Uterus (tissue), 4 donors: ENCODE measurements at places on chromosomes 4 and X. TPM values are rescaled to one million over a fixed set of nuclear protein-coding genes. Genes with fewer than 3 reads are reported as not detected.

The GABRB1 gene
- total RNA-seq = 1.2 TPM

The SLC49A3 gene
- total RNA-seq = 12.6 TPM

The SPANXN4 gene
- not detected for total RNA-seq

The AFM gene
- total RNA-seq = not detected

The CXCL3 gene
- 0.62 TPM for total RNA-seq

The PLS3 gene
- total RNA-seq = 197 TPM

The RHOXF1 gene
- total RNA-seq = 0.82 TPM

The UGT2B17 gene
- total RNA-seq = not detected

The HSFX3 gene
- total RNA-seq = not detected

The BRS3 gene
- total RNA-seq = not detected

The CT83 gene
- not detected for total RNA-seq

The CDS1 gene
- total RNA-seq = not detected

The GAGE12J gene
- total RNA-seq = not detected

The EVC gene
- total RNA-seq = 37.9 TPM

The ADH1B gene
- total RNA-seq = 6.7 TPM

DNA sequence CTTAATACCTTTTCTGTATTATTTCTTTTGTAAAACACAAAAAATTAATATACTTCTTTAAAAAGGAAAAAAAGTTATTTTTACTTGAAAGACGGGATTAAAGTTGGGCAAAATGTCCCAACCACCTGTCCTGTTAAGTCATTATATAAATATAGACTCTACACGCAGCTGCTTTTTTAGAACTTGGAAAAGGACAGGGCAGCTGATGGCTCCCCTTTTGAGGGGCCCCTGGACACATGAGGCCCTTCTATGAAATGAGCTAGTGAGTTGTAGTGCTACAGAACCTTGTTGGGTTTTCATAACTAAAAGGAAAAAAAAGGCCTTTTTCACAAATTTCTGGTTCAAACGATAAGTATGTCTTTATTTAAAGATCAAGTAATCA lies 600 bp upstream of the BEX2 start:
- no peak for DNase-seq

DNA sequence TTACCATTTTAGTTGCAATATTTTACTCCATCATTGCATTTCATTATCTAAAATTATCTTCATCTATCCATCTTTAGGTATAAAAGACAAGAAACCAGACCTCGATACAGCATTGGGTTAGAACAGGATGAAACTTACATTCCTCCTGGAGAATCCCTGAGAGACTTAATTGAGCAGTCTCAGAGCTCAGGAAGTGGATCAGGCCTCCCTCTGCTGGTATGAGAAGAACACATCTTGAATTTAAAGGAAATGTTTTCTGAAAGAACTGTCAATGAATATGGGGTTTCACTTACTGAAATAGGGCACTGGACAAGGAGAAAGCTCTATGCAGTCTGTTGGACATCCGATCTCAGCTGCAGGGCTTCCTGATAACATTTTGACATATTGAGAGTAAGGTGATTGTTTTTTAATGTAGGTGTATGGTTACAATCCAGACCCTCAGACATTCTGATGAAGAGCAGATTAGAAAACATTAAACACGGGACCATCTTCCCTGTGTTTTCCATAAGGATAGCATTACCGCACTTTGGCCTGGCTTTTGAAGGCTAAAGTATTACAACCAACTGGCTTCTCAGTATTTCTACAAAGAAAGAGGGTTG lies 367.2 kb downstream of the BMPR1B start:
- DNase-seq = peak; percentile 12

GRCh38 chrX:17869580-17869979 lies 8.5 kb upstream of the RAI2 start:
- no peak for DNase-seq

- no peak for DNase-seq
These were observed 19.3 kb upstream of the ADD1 start for GRCh38 chr4:2824329-2824835.

DNA sequence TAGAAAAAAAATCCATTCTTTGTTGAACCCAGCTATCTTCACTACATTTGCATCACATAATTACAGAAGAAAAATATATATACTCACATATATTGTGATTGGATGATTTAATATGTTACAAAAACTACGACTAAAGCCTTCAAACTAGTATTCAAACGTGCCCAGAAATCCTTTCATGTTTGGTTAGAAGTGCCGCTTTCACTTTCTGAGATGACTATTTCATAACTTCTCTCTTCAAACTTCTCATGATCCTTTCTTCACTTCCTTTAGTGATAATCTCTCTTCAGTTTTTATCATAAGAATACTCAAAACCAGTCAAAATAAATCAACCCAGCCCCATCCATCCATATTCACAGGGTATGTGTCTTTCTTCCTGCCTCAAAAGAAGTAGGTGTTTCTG lies 50.8 kb upstream of the NAF1 start:
- DNase-seq = no peak

DNA sequence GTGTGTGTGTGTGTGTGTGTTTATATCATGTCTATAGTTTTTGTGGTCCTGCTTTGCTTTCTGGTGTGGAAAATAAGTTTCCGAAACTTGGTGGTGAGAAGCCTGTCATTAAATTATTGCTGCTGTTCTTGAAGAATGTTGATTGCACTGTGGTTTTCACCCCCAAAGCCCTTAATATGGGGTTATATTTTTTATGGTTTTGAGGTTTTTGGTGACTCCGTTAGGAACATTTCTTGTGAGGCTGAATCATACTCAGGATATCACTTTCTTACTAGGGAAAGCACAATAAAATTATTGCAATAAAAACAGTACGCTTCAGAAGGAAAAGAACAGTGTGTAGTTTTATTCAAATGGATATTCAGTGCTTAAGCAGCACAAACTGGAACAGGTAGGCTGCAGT lies 539.1 kb upstream of the MAGEB18 start:
- DNase-seq = no peak

- DNase-seq = no peak
These were observed 645.9 kb downstream of the FSTL5 start for GRCh38 chr4:161517941-161518340.

- no peak for DNase-seq
These were observed 45.2 kb downstream of the MAGEB17 start for GRCh38 chrX:16212436-16212835.

DNA sequence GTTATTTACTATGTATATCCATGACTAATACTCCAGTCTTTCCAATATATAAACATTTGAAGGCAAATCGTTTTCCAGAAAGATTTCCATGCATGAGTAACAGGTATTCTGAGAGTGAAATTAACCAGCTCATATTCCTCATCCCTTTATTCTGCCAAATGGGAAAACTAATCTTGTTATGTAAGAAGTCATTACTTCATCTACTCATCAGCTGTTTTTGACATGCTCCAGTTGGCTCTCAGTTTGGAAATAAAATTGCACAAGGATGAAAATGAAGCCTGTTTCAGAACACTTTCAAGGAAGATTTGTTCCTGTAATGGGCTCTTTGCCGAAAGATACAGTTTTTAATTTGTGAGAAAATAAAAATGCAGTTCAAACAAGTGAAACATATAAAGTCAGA lies 121.9 kb downstream of the KCTD8 start:
- no peak for DNase-seq

DNA sequence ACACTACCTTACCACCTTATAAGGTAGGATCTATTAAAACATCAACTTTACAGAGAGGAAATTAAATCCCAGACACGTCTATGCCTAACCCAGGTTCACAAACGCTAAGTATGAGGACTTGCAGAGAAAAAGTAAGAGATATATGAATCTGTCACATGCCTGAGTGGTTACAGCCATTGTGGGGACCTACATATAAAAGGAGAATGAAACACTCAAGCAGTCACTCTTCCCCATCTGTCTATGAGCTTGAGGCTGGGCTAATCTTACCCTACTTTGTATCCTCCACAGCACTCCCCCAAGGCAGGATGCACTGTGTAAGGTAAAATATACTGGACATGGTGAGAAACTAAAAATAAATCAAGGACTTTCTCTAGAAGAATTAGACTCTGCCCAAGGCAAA lies 339.9 kb downstream of the HNRNPD start:
- no peak for DNase-seq

- no peak for DNase-seq
These were observed 72.1 kb downstream of the CPE start for GRCh38 chr4:165450871-165451270.

DNA sequence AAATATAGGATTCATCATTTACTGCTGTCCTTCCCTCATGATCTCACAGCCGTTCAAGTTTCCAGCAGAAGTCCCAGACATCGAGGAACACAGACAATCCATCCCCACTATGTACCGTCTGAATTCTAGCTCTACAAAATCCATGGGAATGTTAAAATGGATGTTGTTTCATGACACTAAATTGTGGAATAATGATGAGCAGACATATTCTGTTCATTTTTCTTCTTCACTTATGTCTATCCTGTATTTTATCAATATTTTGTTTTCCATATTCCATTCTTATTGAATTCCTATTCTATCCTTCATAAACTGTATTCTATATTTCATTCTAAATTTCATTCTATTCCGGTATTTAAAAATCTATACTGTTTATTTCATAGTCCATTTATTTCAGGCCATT lies 71.8 kb downstream of the NUDT10 start:
- DNase-seq = no peak

DNA sequence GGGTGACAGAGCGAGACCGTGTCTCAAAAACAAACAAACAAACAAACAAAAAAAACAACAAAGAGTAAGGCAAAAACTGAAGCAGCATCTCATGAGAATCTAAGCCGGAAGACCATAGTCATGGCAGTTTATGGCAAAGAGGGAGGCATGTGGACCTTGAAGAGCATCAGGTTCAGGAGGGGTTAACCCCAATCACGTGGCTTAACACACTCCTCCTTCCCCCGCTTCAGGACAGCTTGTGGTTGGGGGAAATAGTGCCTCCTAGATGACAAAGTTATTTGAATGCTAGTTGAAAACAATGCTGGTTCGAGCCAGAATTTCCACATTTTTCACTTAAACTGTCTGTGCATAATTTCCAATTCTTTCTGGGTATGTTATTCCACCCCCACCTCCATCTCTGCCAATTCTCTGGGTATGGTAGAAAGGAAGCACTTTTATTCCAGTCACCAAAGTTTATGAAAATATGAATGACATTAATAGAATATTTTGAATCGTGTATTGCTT lies 11.7 kb upstream of the MAP7D3 start:
- DNase-seq = no peak

GRCh38 chr4:128249787-128250668 lies 37.6 kb downstream of the PGRMC2 start:
- no peak for DNase-seq

DNA sequence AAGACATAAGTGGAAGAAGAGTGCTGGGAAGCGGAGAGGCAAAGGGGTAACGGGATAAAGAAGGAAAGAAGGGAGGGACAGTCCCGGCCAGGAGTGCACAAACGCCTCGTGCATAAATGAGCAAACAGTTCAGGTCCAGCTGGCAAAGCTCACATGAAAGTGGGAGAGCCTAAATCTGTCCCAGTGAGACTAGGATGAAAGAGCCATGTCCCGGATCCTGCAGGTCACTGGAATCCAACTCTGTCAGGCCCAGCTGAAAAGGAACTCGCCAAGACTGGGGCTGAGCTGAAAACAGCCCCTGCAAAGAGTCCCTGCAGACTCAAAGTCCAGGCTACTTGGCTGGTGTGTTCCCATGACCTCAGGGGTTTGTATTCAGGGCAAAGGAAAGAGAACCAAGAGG lies 38.0 kb upstream of the CRMP1 start:
- no peak for DNase-seq

- DNase-seq = no peak
These were observed 856.3 kb upstream of the NDST4 start for GRCh38 chr4:115969756-115970155.

- DNase-seq = no peak
These were observed 52.2 kb downstream of the ANK2 start for GRCh38 chr4:113101669-113102068.
